ENCODE measurements at places on chromosomes 1 and 21. TPM values are rescaled to one million over a fixed set of nuclear protein-coding genes. Genes with fewer than 3 reads are reported as not detected.

Gene ZZZ3
- 58.2 TPM for total RNA-seq

Gene ELAPOR1
- 119 TPM for total RNA-seq

Gene METTL13
- 28.0 TPM for total RNA-seq

Gene LCE1B
- not detected for total RNA-seq

Gene LAPTM5
- total RNA-seq, result 24.1 TPM

Gene REN
- total RNA-seq, result not detected

Gene GUCA2A
- 1,254 TPM for total RNA-seq

Gene TAF5L
- total RNA-seq, result 23.4 TPM

Gene PRRX1
- total RNA-seq, result 3.9 TPM

GRCh38 chr1:57262472-57262871, 161.4 kb downstream of the DAB1 start:
- no peak for DNase-seq

DNA sequence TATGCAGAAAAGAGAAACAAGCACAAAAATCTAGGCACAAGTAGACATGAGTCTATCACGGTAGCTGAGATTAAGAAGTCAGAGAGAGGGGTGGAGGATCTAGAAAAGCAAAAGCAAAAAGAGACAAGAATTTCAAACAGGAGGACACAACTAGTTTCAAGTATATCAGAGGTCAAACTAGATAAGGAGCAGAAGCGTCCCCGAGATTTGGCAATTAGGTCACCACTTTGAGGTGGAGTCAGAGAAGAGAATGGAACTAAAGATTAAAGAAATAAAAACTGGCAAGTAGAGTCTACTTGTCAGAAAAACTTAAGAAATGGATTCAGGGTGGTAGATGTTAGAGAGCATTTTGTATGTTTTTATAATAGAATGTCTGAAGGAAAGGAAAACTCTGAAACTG, 2.3 kb downstream of the SF3B4 start:
- no peak for DNase-seq

DNA sequence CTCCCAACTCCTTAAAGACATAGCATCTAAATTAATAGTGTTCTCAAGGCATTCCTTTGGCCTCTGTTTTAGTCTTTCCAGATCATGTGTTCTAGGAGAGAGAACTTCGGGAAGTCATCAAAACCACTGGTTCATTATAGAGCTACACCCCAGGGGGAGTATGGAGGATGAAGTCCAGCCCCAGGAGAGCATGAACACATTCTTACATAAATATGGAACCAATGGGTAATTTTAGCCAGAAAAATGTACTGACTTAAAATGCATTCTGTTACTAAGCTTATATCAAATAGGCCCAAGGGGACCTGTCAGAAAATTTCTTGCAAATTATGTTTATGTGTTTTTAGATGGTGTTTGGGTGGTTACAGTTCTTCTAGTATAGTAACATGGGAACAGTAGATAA, 165.2 kb downstream of the NTMT2 start:
- DNase-seq, result no peak

GRCh38 chr21:33670076-33670978, 28.0 kb downstream of the ITSN1 start:
- no peak for DNase-seq

DNA sequence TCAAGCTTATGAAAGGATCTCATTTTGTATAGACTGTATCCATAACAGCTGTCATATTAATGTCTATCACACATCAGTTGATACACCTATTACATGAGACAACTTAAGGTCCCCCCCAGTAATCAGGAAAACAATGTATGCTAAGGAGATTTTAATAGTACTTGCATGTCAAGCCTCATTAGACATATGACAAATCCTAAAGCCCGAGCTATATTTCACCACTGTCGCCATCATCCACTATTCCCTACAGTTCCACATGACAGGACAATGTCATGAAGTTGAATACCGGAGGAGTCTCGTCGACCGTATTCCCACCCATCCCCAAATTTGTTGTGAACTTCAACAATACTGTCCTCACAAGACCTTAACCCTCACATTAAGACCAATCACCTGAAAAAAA, 3.4 kb downstream of the HMGN1 start:
- DNase-seq, result no peak

GRCh38 chr1:189752461-189752995, 725.1 kb downstream of the BRINP3 start:
- no peak for DNase-seq

- DNase-seq, result no peak
Observed at GRCh38 chr1:115796897-115797296, 28.4 kb upstream of the CASQ2 start.

GRCh38 chr1:164914208-164914607, 355.2 kb downstream of the PBX1 start:
- no peak for DNase-seq

DNA sequence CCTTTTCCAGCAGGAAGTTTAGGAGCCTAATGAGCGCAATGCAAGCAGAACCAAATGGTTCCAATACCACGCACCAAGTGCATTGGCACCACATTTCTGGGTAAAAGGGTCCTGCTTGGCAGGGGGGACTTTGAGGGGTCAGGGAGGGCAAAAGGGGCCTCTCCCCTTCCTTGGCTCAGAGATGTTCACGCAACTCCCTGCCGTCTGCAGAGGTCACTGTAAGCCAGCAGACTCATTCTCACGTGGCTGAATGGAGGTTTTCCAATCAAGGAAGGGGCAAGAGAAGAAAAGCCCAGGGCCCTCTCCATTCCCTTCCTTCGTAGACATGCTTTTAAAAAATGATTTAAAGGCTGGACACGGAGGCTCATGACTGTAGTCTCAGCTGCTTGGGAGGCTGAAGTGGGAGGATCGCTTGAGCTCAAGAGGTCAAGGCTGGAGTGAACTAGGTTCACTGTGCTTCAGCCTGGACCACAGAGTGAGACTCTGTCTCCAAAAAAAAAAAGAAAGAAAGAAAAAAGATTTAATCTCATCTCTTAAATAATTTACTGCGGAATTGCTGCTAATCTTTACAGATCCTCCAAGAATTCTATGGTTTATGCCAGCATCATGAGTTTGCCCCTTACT, 80.3 kb downstream of the RUNX3 start:
- DNase-seq, result peak; percentile 49

- no peak for DNase-seq
Observed at GRCh38 chr1:31564606-31564989, 11.7 kb upstream of the TINAGL1 start.

- peak; percentile 53 for DNase-seq
Observed at GRCh38 chr1:47569681-47570470, 132.0 kb downstream of the FOXD2 start.

- no peak for DNase-seq
Observed at GRCh38 chr1:200794506-200795065, 55.9 kb downstream of the CAMSAP2 start.

- no peak for DNase-seq
Observed at GRCh38 chr1:213568929-213569815, 418.6 kb upstream of the PROX1 start.

GRCh38 chr1:236890152-236891056, 95.3 kb downstream of the MTR start:
- DNase-seq, result no peak

- DNase-seq, result no peak
Observed at GRCh38 chr1:209427277-209427676, 156.2 kb upstream of the CAMK1G start.

- DNase-seq, result no peak
Observed at GRCh38 chr1:215660259-215660658, 93.2 kb downstream of the KCTD3 start.

DNA sequence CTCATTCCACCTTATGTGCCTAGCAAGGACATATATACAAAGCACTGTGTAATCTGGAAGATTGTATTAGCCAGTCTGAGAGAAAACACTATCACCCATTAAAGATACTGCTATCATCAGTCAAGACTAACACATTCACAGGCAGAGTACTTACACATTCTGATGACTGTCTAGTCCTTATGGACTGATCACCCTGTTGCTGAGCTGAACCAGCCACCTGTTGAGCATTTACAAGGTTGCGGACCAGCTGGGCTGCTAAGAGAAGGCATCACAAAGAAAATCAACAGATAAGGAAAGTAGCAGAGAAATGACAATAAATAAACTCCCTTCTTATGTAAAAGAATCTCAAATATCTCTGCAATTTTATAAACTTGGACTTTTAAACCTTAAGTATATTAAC, 30.8 kb downstream of the PRPF38A start:
- DNase-seq, result no peak

DNA sequence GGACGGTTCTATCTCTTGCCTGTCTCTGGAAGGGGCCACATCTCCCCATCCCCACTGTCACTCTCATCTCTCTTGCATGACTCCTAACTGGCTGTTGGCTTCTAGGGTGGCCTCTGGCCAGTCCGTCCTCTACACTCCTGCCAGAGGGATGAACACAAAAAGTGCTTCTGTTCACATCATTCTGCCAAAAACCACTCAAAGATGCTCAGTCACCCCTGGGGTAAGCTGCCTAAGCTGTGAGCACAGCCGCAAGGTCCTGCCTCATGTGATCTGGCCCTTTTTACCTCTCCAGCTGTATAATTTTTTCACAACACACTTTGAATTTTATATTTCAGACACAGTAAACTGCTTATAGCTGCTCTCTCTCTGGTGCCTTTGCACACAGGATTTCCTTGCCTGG, 97.6 kb upstream of the CD34 start:
- DNase-seq, result no peak

DNA sequence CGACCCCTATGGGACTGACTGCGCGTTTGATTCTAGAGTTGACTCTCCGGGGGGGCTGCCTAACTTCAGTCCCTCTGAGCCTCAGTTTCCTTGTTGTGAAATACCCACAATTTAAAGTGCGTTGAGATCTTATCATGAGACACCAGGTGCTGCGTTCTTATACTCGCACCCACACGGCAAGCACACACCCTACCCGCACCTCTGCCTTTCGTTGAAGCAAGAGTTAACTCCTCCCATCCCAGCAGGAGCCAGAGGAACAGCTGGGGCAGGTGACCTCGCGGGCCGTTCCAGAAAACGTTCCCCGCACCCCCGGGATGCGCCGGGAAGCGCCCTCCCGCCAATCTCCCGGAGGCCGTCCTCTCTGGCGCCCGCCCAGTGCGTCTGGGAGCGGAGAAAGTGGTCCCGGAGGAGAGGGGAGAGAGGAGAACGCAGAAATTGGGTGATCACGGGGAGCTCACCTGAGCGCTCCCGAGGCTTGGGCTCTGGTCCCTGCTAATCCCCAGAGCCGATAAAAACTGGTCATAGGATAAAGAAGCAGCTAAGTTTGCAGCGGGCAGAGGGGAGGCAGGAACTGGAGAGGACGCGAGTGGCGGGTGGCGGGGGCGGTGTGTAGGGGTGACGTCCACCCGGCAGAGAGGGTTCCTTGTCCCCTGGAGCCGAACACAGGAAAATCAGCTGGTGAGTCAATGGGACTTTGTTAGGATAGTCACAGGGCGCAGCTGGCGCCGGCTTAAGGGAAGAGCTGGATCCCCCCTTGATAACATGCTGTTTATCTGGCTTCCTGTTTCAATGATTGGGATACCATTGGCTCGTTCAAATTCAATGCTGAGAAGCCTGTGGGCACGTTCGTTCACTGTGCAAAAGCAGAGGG, 869 bp downstream of the NAV1 start:
- no peak for DNase-seq

- DNase-seq, result no peak
Observed at GRCh38 chr21:40841524-40842196, 5.3 kb downstream of the DSCAM start.

DNA sequence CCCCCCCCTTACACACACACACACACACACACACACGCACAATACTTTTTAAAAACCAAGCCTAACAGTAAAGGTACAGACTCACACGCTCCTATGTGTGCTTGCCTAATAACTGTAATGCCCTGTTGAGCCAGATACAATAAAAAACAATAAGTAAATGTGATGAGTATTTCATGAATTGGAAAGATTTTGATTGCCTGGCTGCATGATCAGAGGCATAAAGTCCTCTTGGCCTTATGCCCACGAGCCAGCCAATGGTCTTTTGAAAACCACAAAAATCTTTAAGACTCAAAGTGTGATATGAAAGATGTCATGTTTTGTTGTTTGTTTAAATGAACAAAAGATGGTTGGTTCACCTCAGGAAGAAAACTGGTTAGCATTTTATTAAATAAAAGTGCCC, 441.9 kb upstream of the ZRANB2 start:
- no peak for DNase-seq

- no peak for DNase-seq
Observed at GRCh38 chr1:87064986-87065385, 150.6 kb downstream of the HS2ST1 start.

DNA sequence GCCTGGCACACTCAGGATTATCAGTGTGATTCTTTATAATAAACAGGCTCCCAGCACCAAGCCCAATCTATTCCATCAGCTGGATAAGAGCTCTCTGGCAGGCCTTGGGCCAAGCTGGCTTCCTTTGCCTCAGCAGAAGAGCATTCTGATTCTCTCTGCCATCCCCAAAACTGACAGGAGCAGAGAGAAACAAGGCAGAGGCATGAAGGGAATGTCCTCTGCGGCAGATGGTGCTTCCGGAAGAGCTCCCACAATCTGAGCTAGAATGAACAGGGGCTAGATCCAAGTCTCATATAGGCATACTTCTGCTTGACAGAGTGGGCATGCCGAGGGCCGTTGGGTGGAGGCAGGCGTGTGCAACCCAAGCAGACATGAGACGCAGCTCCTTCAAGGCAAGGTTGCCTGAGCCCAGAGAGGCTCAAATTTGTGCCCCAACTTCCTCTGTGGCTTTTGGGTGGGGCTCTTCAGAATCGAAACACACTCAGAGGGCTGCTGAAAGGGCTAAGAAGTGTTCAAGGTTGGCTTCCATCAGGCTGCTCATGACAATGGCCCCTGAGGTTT, 4.0 kb downstream of the CAPN2 start:
- DNase-seq, result no peak

GRCh38 chr1:175179837-175180590, 12.6 kb downstream of the KIAA0040 start:
- no peak for DNase-seq

Data from mucosa of descending colon (tissue), 3 donors.